ENCODE measurements at places on chromosomes 5 and 9. TPM values are rescaled to one million over a fixed set of nuclear protein-coding genes. Genes with fewer than 3 reads are reported as not detected.

- no peak for DNase-seq
Observed at GRCh38 chr9:28688172-28688571, 1114.9 kb upstream of the C9orf72 start.

- DNase-seq, result no peak
Observed at GRCh38 chr9:130681769-130682420, 11.7 kb upstream of the EXOSC2 start.

- no peak for DNase-seq
Observed at GRCh38 chr5:91146905-91147600, 236.1 kb downstream of the ARRDC3 start.

- no peak for DNase-seq
Observed at GRCh38 chr5:119322948-119323537, 32.8 kb upstream of the TNFAIP8 start.

DNA sequence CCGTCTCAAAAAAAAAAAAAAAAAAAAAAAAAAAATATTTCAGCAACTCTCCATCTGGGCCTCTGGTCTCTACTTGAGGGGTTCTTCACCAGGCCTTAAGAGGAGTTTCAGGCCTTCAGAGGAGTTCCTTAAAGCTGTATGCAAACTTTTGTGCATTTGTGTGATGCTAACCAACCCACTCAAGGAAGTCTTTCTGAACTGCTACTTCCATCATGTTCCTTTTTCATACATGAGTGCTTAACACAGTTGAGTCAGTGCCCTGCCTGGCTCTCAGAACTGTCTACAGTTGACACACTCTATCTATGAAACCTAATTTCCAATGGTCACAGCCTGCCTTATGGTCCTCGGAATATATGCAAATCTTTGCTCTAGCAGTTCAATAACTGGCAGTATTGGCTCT lies 146.5 kb downstream of the MEF2C start:
- no peak for DNase-seq

GRCh38 chr5:33008751-33009418 lies 297.8 kb downstream of the NPR3 start:
- no peak for DNase-seq

GRCh38 chr5:98796197-98796972 lies 22.9 kb downstream of the RGMB start:
- peak; percentile 71 for DNase-seq

- peak; percentile 92 for DNase-seq
Observed at GRCh38 chr9:135724186-135724787, 22.3 kb downstream of the KCNT1 start.

DNA sequence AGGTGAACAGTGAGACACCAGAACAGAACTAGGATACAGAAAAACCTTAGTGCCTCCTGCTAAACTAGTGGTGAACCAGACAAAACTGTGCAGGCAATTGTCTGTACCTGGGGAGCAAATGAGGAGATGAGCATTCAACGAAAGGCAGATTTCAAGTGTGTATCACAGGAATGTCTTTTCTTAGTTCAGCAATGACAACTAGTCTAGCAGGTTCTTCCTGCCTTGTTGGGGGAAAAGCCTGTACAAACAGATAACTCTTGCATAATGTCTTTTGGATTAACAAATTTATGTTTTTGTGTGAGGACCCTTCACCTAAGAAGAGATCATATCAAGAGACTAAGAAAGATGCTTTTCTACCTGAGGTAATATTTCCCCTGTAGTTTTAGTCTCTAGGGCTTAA lies 21.8 kb upstream of the DENND4C start:
- DNase-seq, result no peak

PRDM9 gene
- not detected for total RNA-seq

CARD19 gene
- 49.3 TPM for total RNA-seq

VCP gene
- 443 TPM for total RNA-seq

CTXN3 gene
- not detected for total RNA-seq

HAVCR2 gene
- total RNA-seq, result under 0.01 TPM

KIF12 gene
- total RNA-seq, result not detected

MELK gene
- 12.9 TPM for total RNA-seq
